Stimulated activated CD4-positive, alpha-beta T cell treated with anti-CD3 and anti-CD28 coated beads, Interleukin-2, amount 100 ng/mL, for 4 hours (primary cell): ENCODE measurements at places on chromosomes 6 and 20.

DNA sequence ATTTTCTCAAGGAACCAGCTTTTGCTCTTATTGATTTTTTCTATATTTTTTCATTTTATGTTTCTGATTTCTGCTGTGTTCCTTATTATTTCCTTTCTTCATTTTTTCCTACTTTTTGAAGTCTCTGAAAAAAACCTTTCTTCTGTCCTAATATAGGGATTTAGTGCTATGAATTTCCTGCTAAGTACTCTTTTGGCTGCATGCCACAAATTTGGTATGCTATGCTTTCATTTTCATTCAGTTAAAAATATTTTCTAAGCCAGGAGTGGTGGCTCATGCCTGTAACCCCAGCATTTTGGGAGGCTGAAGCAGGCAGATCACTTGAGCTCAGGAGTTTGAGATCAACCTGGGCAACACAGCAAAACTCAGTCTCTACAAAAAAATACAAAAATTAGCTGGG is 30.6 kb downstream of the SIRPD start:
- no peak for DNase-seq

DNA sequence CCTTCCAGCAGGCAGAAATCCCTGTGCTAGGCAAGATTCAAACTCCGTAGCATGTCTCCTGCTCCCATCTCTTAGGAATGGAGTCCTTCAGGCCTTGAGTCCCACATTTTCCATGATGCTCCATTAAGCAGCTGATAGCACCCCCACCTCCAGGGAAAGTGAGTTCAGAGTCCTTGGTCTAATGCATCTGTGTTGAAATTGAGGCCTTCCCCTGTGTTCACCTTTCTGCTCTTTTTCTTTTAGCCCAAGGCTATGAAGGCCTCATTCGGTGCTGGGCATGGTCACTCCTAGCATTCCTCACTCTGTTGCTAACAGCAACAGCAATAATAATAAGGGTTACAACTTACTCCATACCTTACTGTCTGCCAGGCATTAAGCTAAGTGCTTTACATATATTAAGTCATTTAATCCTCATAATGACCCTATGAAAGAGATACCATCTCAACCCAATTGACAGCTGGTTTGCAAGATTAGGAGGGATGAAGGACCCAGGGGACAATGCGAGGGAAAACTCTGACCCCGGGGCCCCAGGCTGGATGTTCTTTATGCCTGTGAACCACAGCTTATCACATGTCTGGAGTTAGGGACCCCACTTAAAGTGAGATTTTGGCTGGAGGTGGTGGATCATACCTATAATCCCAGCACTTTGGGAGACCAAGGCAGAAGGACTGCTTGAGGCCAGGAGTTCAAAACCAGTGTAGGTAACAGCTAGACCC is 17.5 kb upstream of the PANK2 start:
- DNase-seq = no peak

- no peak for DNase-seq
Observed at GRCh38 chr6:162463576-162463975, 264.0 kb downstream of the PRKN start.

GRCh38 chr20:3171391-3172125 is 1.8 kb downstream of the LZTS3 start:
- DNase-seq = no peak

GRCh38 chr6:44533421-44533820 is 145.9 kb downstream of the CDC5L start:
- no peak for DNase-seq

DNA sequence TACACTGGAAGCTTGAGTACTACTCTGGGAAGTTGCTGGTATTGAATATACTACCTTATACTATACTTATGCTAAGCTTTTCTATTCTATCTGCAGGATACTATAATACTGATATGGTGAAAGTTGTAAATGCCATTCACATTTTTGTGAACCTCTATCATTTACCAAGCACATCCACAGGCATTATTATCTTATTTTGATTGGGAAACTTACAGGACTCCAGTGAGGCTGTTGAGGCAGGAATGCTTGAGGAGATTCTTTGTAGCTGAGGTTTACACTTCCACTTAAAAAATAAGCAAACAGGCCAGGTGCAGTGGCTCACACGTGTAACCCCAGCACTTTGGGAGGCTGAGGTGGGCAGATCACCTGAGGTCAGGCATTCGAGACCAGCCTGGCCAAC is 442.9 kb downstream of the QKI start:
- DNase-seq = no peak
